KBM-7 (cell line): ENCODE measurements at places on chromosomes 11 and 22.

DNA sequence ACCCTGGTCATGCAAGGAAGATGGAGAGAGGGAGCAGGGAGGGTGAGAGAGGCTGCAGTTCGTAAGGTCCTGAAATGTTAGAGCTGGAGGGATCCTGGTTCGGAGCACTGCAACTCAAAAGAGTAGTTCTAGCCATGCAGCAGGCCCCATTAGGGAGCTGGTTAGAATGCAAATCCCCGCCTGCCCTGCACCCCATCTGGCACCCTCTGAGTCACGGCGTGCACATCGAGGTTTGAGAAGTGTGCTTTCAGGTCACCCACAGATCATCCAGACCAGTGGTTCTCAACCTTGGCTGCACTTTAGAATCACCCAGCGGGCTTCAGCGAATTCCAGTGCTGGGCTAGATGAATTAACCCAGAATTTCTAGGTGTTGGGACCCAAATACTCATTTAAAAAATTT lies 48.2 kb downstream of the ST3GAL4 start:
- DNase-seq = no peak

DNA sequence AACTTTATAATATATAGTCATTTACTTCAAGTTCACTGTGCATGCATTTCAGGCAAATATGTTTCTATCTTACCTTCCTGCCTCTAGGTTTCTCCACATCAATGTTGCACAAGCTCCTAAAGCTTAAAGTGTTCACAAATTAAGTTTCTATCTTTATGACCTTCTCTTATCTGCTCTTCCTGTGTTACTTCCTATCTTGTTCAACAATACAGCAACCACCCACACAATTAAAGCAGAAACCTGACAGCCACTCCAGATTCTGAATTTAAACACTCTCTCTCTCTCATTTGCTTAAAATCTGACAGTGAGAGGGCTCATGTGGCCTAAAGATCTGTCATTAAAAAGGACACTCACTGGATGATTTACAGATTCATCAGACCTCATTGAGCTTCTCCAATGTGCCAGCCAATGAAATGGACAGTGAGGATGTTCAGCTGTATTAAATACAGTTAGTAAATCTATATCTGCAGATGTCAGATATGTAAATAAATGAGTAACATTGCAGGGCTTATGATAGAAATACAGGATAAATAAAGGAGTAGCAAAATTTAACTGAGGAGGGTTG lies 10.9 kb downstream of the PDGFD start:
- DNase-seq = peak; percentile 76

DNA sequence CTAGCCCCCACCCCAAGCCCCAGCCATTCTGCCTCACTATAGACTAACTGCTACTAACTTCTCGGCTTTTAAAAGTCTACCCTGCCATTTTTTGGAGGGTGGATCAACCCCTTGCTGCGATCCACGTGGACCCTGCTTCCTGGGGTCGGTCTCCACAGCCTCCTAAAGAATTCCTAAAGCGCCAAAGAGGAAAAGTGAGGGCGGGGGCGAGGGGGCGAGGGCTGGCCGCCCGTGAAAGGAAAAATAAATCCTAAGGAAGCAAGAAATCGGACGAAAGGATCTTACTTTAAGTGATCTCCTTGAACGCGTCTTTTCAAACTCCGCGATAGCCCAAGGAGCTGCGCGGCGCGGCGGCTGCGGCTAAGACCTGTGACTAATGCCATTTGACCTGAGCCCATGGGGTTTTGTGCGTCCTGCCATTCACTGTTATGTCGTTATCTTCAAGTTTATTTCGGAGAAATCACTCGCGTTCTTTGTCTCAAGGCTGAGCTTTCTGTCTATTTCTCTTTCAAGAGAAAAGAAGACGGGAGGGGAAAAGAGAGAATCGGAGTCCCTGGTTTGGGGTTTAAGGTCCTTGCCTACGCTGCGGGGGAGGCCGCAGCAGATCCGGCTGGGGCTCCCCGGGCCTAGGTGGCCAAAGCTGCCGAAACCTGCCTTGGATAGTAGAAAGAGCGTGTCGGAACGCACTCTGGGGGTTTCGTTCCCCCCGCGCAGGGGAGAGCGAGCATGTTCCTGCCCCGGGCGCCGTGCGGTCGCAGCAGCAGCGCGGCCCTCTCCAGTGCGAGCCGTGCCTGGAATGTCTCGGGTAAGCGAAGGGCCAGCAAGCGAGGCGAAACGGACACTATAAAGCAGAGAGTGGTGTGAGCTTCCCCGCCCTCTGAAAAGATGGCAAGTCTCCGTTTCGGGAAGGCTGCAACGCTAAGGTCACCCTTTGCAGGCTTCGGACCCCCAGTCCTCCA lies 2.8 kb upstream of the DBX1 start:
- no peak for DNase-seq

DNA sequence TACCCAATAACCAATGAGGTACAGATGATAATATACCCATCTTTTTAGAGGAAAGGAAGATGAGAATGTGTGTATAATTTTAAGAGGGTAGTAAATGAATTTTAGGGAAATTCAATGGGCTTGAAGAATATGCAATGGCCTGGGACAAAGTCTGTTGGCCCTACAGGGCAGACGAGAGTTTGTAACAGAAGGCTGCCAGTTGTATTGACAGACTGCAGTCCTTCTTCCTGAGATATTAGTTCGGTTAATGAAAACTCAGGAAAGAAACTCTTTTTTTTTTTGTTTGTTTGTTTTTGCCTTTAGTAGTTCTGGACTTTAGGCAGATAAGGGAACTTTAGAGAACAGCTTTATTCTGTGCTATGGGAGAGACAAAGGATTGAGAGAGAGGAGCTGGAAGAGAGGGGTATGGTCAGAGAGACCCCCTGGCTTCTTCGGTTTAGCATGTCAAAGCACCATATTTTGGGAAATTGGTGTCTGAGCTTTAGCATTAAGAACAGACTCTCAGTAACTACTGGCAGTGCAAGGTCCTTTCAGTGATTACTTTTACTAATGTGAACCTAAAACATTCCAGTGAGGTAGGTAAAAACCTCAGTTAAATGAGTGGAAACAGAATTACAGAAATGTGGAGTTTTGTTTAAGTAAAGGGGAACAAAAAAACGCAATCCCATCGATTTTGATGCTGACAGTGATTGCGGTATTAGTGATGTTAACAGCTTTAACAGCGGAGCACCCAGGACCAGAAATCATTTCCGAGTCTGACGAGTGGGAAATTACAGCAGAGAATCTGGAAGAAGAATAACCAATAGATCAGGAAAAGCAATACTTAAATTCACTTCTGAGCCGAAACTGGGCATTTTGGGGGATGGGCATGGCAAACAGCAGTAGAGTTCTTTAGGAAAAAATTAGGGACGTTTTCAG lies 644 bp upstream of the NAALAD2 start:
- DNase-seq = no peak

- DNase-seq = peak; percentile 79
Measured at GRCh38 chr22:44620129-44620840, 81.7 kb upstream of the PRR5 start.

DNA sequence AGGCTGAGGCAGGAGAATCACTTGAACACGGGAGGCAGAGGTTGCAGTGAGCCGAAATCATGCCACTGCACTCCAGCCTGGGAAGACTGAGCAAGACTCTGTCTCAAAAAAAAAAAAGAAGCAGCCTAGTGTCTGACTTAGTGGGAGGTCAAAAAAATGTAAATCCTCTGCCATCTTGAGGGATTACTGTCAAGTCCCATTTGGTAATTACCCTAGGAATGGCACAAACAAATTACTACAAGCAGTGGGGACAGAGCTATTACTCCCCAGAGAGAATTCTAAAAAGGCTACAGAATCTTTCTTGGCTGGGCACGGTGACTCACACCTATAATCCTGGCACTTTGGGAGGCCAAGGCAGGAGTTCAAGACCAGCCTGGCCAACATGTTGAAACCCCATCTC lies 3.8 kb downstream of the SERPING1 start:
- DNase-seq = no peak

- no peak for DNase-seq
Measured at GRCh38 chr11:96234866-96235441, 108.0 kb downstream of the MAML2 start.

- DNase-seq = no peak
Measured at GRCh38 chr11:124743050-124743449, 3.3 kb downstream of the NRGN start.

- DNase-seq = no peak
Measured at GRCh38 chr11:85680897-85681296, 5.1 kb downstream of the CCDC89 start.

GRCh38 chr11:128720522-128720985 lies 26.7 kb downstream of the FLI1 start:
- peak; percentile 54 for DNase-seq

DNA sequence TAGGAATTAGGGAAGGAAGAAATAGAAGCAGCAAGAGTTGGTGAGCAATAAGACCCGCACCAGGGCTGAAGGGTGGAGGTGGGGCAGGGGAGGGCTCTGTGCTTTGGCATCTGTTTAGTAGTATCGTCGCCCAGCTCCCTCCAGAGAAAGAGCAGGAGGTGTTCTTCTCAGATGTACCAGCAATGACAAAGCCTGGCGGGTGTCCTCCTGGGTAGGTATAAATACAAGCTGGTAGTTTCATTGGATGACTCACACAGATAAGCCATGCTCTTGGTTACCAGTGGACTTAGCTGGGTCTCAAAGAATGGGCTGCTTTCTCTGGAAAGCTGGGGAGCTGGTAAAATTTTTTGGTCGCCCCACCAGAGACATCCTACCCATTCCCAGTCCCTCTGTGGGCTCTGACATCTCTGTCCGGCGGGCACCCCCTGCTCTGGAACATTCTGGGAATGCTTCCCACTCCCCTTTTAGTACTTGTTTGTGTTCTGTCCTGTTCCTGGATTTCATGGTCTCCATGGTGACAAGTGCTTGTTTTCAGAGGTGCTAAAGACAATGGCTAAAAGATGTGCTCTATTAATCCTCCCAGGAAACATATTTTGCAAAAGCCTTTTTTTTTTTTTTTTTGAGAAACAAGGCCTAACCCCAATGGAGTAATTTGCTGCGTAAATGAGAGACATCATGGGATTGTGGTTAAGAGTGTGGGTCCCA lies 15.4 kb upstream of the TUBA8 start:
- DNase-seq = no peak

DNA sequence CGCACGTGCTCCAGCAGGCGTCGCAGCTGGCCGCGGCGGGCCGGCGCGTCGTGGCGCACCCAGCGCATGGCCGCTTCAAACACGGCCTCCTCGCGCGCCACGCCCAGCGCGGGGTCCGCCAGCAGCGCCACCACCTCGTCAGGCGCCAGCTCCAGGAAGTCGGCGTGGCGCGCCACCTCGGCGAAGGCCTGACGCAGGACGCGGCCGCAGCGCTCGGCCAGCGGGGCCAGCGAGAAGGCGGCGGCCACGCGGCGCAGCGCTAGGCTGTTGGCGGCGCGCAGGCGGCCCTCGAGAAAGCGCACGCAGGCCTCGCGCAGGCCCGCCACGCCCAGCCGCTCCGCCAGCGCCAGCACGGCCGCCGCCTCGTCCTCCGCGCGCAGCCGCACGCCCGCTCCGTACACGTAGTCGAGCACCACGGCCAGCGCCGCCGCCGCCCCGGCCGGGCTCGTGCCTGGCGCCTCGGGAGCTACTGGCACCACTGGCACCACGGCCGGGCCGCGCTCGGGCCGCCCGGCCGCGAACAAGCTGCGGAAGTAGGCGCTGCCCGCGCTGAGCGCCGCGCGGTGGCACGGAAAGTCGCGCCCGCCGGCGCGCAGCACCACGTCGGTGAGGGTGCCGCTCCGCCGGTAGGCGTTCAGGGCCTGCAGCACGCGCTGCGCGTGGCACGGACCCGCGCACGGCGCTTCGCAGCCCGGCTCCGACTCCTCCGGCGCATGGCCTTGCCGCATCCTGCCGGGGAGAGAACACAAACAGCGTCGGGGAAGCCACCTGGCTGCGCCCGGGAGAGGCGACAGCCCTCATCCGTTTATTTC lies 2.9 kb downstream of the KLHL35 start:
- DNase-seq = peak; percentile 58

DNA sequence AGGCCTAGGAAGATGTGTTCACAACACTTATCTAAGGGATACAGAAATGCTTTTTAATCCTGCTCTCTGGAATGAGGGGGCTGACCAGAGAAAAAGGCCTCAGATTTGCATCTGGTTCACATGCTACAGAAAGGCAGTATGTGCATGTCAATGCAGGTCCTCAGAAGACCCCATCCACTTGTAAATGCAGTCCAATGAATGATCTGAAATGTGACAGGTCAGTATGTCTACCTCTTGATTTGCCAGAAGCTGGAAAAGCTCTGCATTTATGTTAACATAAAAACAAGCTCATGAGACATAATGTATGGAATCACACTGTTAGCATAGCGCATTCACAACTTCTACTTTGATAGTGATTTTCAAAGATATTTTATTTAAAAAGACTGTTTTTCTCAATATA lies 367.4 kb upstream of the CHORDC1 start:
- no peak for DNase-seq

- no peak for DNase-seq
Measured at GRCh38 chr11:77959434-77959833, 35.0 kb downstream of the INTS4 start.

DNA sequence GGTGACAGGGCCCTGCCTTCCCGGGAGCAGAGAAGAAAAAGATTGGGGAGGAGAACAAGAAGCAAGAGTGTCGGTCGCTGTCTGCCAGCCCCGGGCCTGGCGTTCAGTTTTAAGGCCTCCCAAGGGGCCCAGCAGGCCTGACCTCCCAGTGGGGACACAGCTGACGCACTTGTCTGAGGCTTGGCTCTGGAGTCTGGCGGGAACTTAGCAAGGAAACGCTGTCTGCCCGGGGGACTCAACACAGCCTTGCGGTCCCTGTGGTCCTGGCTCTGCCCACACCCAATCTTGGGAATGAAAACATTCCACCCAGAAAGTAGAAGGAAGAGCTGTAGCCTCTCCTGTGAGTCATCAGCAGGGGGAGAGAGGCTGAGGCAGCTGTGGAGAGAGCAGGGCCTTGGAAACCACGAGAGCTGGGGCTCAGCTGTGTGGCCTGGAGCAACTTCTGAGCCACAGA lies 54.4 kb downstream of the TRAF6 start:
- DNase-seq = peak; percentile 59

- no peak for DNase-seq
Measured at GRCh38 chr11:111169367-111169766, 76.2 kb upstream of the POU2AF2 start.

GRCh38 chr11:64802370-64803157 lies 450 bp downstream of the MAP4K2 start:
- DNase-seq = no peak

- DNase-seq = no peak
Measured at GRCh38 chr22:35957589-35957988, 71.0 kb downstream of the RBFOX2 start.

GRCh38 chr22:50236731-50237409 lies 8.0 kb downstream of the TUBGCP6 start:
- DNase-seq = peak; percentile 70

DNA sequence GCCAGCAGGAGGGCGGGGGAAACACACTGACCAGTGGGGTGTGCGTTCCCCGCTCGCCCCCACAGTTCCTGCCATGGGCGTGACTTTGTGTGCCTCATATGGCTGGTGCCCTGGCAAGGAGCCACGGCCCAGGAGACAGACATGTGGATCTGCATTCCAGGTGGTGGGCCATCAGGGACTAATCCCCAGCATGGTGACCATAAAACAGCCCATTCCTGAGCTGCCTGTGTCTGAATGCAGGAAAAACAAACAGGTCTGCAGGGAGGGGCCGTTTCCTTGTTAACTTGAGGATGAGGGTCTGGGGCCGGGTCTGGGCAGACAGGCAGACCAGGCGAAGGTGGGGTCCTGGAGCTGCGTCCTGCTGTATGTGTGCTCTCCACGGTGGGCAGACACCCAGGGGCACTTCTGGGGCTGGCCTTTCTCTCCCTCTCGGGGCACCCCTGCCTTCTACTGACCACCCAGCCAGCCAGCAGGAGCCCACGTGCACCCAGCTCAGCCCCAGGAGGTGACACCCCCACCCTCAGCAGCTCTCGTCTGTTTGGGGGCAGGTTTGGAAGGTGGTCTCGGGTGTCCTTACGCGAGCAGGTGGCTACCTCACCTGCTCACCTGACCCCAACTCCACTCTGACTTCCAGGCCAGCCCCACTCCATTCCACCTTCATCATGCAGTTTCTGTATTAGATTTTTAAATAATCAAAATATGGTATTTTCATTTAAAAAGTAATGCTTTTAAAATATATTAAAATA lies 120.3 kb downstream of the KCNQ1OT1 start:
- no peak for DNase-seq
